ENCODE measurements at places on chromosomes 16 and 17. TPM values are rescaled to one million over a fixed set of nuclear protein-coding genes. Genes with fewer than 3 reads are reported as not detected.

DNA sequence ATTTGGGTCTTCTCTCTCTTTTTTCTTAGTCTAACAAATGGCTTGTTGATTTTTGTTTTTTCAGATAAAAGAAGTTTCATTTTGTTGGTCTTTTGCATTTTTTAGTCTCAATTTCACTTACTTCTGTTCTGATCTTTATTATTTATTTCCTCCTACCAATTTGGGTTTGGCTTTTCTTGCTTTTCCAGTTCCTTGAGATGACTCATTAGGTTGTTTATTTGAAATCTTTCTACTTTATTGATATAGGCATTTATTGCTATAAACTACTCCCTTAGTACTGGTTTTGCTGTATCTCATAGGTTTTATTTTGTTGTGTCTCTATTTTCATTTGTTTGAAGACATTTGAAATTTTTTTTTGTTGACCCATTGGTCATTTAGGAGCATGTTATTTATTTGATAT is 152.2 kb upstream of the MPHOSPH6 start:
- DNase-seq = no peak

DNA sequence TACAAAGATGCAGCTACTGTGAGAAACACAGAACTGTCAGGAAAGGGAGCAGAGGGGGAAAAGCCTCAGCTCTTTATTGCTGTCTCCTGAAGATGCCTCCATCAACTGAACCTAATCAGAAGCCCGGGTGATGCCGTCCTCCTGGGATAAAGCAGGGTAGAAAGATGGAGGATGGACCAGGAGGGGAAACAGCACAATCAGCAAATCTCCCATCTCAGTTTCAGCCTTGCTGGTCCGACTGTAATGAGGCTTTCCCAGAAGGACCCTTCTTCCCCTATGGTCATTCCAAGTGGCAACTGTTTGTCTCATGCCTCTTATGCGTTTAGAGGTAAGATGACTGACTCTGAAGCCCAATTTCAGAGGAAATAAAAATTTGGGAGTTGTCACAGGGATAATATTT is 24.3 kb downstream of the ZFP1 start:
- no peak for DNase-seq

GRCh38 chr17:56434610-56435009 is 158.9 kb upstream of the NOG start:
- DNase-seq = no peak

HBA1 gene
- 945 TPM for polyA plus RNA-seq

EFCAB13 gene
- polyA plus RNA-seq = 10.6 TPM
